ENCODE measurements at places on chromosomes 3 and 15. TPM values are rescaled to one million over a fixed set of nuclear protein-coding genes. Genes with fewer than 3 reads are reported as not detected.

Gene NKTR
- polyA plus RNA-seq: 37.6 TPM

GRCh38 chr3:172324611-172325203 lies 123.5 kb downstream of the GHSR start:
- DNase-seq: no peak

GRCh38 chr3:147328711-147329110 lies 77.6 kb downstream of the ZIC4 start:
- no peak for DNase-seq

GRCh38 chr3:69199942-69200341 lies 77.5 kb upstream of the LMOD3 start:
- no peak for DNase-seq

GRCh38 chr15:101614001-101614585 lies 38.1 kb downstream of the TM2D3 start:
- no peak for DNase-seq

DNA sequence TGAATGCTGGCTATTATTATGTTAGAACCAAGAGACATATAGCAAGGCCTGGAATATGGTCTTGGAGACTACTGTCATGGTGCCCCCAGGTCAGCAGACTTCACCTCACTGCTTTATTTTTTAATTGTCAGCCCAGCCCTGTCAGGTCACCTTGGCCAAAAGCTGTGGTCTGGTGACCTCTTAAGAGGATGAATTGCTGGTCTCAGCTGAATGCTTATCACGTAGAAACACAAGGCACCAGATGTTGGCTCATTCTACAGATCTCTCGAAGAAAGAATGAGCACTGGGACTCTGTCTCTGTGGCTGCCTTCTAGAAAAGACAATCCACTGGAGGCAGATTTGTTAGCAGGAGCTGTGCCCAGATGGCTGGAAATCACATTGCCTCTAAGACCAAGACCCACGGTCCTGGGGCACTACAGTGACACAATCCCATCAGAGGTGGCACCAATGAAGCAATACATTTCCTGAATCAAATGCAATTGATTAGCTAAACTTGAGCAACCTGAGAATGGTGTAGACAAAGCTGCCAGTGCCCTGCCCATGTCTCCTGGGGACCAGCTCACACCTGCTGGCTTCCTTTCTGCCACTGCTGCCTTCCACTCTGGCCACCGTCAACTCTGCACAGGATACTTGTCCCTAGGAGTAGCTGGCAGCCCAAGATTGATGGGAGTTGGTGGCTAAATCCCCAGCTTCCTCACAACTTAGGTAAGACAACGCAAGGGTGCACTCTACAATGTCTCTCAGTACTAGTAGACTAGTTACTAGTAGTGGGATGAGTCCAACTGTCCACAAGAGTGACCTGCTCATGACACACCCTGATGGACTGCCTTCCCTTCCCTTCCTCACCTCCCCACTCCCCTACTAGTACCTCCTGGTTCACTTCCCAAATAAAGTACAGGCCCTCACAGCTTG lies 384.9 kb upstream of the PROK2 start:
- DNase-seq: no peak

DNA sequence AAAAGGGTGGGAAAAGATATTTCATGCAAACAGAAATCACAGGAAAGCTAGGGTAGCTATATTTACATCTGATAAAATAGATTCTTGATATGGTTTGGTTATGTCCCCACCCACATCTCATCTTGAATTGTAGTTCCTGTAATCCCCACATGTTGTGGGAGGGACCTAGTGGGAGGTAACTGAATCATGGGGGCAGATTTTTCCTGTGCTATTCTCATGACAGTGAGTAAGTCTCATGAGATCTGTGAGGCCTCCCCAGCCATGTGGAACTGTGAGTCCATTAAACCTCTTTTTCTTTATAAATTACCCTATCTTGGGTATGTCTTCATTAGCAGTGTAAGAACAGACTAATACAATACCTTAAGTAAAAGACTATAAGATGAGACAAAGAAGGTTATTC lies 558.1 kb downstream of the RSL24D1 start:
- no peak for DNase-seq

- DNase-seq: no peak
Measured at GRCh38 chr3:180548050-180548449, 53.9 kb upstream of the TTC14 start.

- DNase-seq: peak; percentile 46
Measured at GRCh38 chr3:127655641-127656040, 17.1 kb upstream of the ABTB1 start.

GRCh38 chr15:90232196-90232595 lies 1.5 kb downstream of the CIB1 start:
- no peak for DNase-seq

GRCh38 chr3:102691507-102691906 lies 256.7 kb downstream of the ZPLD1 start:
- no peak for DNase-seq

DNA sequence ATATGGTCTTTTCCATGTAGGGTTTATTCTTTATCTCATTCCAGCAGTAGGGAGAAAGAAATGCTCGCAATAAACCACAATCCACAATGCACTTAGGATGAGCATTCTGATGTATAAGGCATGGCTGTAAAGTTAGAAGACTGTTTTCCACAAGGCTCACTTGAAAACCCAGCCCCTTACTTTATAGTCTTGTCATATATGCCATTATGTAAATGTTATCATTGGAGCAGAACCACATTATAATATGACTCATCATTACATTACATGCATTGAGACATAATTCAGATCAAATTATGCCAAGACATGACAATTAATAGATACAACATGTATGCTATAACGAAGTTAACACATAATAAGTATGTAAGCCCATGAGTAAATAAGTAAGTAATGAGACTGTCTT lies 348.1 kb downstream of the LSAMP start:
- no peak for DNase-seq

- DNase-seq: peak; percentile 41
Measured at GRCh38 chr3:78645628-78646310, 1122.0 kb downstream of the ROBO1 start.

DNA sequence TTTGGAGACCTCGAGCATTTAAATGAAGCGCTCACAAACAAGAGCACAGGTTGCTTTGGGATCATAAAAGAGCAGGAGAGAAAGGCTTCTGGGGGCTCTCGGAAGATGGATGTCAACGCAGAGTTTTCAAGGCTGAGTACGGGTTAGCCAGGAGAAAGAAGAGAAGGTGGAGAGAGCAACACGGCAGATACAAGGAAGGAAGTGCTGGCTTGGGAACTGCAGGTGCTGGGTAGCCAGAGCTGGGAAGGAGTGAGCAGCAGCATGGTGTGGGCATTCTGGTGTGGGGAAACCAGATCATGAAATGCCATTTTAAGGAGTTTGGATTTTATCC lies 580 bp upstream of the RUBCN start:
- no peak for DNase-seq

Gene TPRG1
- 0.16 TPM for polyA plus RNA-seq

GRCh38 chr15:40277471-40277870 lies 5.4 kb downstream of the ANKRD63 start:
- DNase-seq: no peak

Gene GOLGA8T
- polyA plus RNA-seq: not detected

GRCh38 chr3:55765906-55766701 lies 279.0 kb upstream of the WNT5A start:
- DNase-seq: no peak

- no peak for DNase-seq
Measured at GRCh38 chr3:8279886-8280550, 221.6 kb upstream of the LMCD1 start.

GRCh38 chr3:169083163-169083562 lies 580.3 kb downstream of the MECOM start:
- no peak for DNase-seq

- no peak for DNase-seq
Measured at GRCh38 chr3:183013856-183014255, 33.5 kb upstream of the DCUN1D1 start.
